A549 treated with CORT108297 at 1 μM for 4 hours (cell line): ENCODE measurements at places on chromosomes 12 and 14. TPM values are rescaled to one million over a fixed set of nuclear protein-coding genes. Genes with fewer than 3 reads are reported as not detected.

Gene NPC2
- 221 to 331 TPM (median 238 TPM) in 5 replicates for total RNA-seq

Gene TMEM179
- total RNA-seq = 0.21 to 0.32 TPM (median 0.28 TPM) in 5 replicates

Gene SRSF5
- 173 to 315 TPM (median 218 TPM) in 5 replicates for total RNA-seq

Gene TAS2R9
- not detected in 5 replicates for total RNA-seq

Gene MGAT4C
- 0.02 to 0.06 TPM (median 0.04 TPM) in 5 replicates for total RNA-seq
